ENCODE measurements at places on chromosomes 5 and 9.

GRCh38 chr9:108056084-108056804 lies 566.7 kb upstream of the KLF4 start:
- no peak for DNase-seq

DNA sequence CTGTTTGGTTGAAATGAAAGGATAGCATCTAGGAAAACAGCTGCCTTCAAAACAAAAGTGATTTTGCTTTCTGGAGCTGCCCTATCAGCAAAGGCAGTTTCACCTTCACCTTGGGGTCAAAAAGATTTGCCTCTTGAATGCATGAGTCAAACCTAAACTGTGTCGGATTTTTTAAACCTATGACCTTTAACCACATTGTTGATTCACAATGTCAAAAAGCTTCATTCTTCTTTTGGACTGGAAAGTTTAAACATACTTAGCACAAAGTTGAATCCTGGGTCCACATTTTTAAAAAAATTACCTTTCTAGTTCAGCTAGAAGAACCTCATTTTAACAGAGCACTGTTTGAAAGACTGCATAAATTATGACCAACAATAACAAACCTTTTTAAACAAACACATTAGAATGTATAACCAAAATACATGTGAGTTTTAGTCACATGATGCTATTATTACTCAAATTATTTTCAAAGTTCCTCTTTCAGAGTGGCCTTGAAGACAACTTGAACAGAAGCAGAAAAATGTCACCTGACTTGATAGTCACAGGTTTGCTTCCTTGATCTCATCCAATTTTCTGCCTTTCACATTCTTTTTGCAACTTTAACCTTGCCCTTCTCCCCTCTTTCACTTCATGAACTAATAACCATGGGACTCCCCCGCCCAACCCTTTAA lies 109.7 kb upstream of the LHFPL2 start:
- no peak for DNase-seq

DNA sequence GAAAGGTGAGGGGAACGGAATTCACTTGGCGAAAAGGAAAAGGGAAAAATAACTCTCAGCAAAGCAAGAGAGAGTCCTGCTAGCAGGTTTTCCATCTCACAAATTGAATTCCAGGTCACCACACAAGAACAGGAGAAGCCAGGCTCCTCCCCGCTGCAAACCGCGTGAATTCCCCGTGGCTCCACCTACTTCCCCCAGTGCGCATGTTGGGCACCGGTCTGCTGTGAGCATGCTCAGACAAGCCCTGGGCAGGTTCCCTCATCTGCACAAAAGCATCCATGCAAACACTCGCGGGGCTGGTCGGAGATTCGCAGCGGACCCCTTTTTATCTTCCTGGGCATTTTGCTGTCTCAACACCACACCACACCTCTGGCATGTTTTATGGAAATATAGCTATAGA lies 58.5 kb upstream of the S1PR3 start:
- peak; percentile 54 for DNase-seq

GRCh38 chr9:133339641-133340040 lies 3.7 kb upstream of the SURF6 start:
- DNase-seq, result no peak

DNA sequence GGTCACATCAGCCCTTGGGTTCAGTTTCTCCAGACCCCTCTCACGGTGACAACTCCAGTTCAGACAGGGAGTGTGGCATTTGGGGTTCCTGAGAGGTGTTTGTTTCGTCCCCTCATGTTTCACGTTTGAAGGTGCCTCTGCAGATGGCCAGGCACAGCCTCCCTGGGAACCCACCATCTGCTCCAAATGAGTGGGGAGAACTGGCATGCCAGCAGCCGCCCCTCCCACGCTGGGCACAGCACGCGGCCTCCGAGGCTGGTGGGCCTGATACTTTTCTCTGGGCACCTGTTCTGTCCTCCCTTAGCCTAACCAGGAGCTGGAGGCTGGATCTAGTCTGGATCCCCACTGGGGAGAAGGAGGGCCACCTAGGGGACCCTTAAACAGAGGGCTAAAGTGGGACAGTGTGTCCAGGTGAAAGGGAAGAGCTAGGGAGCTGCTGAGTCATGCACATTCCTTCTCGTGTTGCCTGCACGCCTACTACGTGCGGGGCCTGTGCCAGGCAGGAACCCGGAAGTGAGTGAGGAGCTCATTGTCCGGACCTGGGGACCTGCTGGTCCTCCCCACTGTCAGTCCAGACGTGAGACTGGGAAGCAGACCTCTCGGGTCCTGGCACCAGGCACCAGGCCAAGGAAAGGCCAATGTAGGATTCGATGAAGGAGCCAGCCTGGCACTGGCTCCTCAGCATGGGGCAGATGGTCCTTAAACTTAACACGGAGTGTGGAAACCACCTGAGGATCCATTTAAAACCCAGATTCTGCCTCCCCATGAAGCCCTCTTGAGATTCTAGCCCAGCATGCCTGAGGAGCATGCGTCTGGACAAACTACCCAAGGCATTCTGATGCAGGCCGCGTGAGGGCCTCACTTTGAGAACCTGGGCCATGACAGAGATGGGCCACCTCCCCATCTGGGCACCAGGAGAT lies 11.7 kb downstream of the DNM1 start:
- DNase-seq, result peak; percentile 54

DNA sequence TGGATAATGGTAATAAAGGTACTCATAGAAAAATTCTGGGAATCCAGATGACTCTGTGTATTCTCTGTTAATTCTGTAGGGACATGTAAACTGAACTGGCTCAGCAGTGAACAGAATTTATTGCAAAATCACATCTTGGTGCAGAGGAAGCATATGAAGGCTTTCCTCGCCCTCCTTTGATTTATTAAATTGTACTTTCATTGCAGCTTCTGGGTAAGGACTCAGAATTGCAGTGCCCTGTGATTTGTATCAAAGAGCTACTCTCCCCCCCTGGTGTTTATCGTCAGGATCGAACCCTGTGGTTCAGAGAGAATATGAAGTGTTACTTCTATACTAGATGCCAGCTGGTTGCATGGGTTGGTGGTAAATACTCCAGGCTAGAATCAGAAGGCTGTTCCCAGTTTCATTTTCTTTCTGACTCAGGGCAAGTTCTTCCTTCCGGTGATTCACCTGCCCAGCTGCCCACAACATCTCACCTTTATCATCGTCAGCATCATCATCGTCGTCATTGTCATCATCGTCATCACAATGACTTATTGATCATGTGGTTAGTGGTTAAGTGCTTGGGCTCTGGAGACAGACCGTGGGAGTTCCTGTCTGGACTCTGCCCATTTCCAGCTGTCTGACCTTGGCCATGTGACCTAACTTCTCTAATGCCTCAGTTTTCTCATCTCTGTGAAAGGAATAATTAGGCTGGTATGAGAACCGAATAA lies 238.8 kb downstream of the ARHGAP26 start:
- DNase-seq, result no peak

- no peak for DNase-seq
Observed at GRCh38 chr5:111200828-111201227, 23.4 kb upstream of the CAMK4 start.

GRCh38 chr9:25677301-25678146 lies 720 bp downstream of the TUSC1 start:
- peak; percentile 17 for DNase-seq

All from H7 (cell line).